ENCODE measurements at places on chromosomes 2 and 18.
A peak's percentile ranks its signal among the peaks of the same experiment; 100 is the strongest.

DNA sequence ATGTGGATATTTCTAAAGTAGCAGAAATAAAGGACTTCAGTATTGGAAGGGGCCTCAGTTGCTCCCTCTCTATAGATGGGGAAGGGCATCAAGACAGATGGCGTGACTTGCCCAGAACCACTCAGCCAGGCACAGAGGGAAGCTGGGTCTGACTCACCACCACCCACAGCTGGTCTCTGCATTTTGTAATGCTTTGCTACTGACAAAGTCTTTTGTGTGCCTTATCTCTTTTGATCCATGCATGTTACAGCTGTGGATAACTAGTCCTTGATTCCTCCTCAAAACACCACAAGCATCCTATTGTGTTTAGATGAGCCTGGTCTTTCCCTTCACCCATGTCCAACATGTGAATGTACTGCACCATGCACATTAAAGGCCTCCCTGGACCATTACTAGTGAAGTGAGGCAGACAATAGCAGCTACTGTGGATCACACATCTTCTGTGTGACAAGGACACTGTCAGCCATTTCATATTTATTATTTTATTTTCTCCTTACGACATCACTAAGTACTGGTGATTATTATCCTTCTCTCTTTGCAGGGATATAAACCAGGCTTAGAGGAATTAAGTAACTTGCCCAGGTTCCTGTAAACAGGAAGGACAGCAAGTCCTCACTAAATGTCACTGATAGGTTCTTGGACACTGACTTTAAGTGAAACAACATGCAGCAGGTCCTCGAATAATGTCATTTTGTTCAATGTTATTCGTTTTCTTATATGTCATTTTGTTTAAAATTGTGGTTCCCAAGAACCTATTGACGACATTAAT, 29.6 kb upstream of the IL37 start:
- DNase-seq = peak; percentile 66

GRCh38 chr2:232478571-232479340, 8.9 kb downstream of the ECEL1 start:
- DNase-seq = no peak

DNA sequence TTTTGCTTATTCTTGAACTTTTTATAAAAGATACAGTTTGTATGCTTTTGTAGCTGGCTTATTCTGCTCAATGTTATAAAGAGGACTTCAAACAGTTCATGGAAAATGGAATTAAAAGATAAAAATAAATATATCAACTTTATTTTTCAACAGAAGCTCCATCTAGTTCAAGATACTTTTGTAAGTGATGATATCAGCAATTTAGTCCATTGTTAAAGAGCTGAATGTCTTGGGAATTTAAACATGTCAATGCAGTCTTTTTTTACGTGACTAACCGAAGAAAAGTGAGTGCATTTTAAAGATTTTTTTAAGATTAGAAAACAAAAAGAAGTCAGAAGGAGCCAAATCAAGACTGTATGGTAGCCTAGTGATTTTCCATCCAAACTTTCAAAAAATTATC, 85.4 kb upstream of the CHST9 start:
- DNase-seq = no peak

GRCh38 chr2:121134728-121135127, 150.3 kb downstream of the TFCP2L1 start:
- DNase-seq = no peak

DNA sequence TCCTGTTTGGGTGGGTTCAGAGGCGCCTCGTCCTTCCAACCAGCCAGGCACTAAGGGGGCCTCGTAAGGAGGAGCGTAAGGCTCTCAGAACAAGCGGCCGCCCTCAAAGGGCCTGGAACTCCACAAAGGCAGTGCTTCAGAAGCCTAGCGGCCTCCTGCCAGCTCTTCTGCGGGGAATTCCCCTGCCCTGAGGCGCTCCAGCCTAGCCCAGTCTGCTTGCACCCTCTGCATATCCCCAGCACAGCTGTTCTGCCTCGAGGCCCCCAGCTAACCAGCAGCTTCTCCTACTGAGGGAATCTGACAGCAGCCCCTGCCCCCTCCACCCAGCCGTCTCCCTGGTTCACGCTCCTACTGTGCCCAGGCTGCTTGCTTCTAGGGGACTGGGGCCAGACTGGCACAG, 265.9 kb downstream of the TFCP2L1 start:
- DNase-seq = no peak

- DNase-seq = peak; percentile 31
Observed at GRCh38 chr2:127389778-127390435, 2.1 kb upstream of the MAP3K2 start.

DNA sequence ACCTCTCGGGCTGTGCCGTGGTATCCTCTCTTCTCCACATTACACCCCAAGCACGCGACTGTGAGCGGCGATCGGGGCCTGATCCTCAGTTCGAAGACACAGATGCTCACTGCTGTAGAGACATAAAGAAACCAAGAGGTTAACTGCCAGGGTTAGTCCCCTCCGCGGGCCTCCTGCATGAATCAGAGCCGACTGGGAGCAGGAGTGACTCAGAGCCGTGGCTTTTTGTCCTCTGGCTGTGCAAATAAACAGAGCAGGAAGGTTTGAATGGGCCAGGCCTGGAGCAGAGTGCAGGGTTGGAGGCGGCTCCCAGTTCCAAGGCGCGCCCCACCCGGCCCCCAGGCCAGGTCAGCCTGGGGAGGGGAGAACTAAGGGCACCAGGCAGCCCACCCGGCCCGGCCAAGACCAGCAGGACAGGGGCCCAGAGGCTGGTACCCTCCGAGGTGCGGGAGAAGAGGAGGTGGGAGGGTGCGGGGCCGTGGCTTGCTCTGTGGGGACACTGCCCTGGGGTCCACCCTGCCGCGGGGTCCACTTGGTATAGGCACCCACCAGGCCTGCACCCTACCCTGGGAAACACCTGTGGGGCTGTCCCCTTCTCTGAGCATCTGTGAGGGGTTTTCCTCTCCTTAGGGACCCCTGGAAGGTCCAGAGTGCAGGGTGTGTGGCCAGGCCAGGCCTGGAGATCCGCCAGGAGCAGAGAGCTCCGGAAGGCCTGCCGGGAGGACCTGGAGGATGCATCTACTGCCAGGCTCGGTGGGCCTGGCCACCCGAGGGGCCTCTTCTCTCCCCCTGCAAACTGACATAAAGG, 16.5 kb downstream of the TWIST2 start:
- peak; percentile 76 for DNase-seq

DNA sequence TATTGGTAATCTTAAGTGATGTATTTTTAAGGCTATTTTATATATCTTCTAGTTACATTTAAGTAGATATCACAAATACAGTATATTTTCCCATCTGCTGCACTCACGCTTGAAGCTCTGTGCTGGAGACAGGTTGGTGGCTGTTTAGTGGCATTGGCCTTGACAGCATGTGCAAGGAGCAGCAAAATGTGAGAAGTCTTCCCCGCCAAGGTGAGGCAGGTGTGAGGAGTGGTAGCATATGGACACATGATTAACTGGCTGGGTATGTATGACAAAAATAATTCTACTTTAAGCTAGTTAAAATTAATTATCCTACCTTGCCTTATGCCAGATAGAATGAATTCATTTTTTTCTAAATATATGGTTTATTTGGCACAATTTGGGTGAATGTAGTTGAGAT, 117.2 kb downstream of the CCDC102B start:
- no peak for DNase-seq

DNA sequence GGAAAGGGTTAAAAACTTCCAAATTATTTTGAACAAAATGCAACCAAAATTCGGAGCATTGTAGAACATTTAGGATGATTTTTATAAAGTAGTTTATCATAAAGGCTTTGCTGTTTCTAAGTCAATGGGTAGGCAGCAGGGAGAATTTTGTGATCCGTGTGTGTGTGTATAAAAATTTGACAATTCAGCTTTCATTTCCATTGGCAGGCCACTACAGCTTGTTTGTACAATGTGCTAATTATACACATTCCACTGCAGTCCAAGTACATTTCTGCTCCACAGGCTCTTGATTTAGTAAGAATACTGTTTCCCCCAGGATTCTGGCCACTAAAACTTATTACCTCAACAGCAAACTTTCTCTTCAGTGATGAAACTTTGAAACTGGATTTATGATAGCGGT, 71.8 kb upstream of the LTBP1 start:
- no peak for DNase-seq

DNA sequence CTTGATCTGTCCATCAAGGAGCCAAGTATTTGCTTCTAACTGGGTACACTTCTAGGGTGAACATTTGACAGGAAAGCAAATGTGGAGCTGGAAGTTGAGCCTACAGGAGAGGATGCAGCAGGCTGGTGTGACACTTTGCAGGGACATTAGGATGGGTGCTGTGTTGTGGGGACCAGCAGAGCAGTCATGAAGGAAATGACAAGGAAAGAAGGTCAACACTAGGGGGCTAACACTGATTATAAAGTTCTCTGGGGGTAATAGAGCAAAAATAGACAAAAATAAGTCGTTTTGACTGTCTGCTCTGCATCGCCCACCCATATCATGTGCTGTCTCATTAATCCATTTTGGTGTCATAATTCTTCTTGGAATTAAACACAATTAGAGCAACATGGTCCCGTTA, 652.4 kb downstream of the STK39 start:
- DNase-seq = no peak

DNA sequence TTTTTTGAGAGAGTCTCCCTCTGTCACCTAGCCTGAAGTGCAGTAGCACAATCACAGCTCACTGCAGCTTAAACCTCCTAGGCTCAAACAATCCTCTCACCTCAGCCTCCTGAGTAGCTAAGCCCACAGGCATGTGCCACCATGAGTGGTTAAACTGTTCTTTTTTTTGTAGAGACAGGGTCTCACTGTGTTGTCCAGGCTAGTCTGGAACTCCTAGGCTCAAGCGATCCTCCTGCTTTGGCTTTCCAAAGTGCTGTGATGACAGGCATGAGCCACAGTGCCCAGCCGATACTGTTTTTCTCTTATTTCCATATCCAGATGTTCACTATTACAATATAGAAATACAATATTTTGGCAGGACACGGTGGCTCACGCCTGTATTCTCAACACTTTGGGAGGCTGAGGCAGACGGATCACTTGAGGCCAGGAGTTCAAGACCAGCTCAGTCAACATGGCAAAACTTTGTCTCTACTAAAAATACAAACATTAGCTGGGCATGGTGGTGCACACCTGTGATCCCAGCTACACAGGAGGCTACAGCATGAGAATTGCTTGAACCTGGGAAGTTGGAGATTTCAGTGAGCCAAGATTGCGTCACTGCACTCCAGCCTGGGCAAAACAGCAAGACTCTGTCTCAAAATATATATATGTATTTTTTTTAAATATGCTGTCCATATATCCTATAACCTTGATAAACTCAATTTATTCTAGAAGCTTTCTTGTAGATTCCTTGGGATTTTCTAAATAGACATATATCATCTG, 24.7 kb downstream of the WDR33 start:
- DNase-seq = no peak

DNA sequence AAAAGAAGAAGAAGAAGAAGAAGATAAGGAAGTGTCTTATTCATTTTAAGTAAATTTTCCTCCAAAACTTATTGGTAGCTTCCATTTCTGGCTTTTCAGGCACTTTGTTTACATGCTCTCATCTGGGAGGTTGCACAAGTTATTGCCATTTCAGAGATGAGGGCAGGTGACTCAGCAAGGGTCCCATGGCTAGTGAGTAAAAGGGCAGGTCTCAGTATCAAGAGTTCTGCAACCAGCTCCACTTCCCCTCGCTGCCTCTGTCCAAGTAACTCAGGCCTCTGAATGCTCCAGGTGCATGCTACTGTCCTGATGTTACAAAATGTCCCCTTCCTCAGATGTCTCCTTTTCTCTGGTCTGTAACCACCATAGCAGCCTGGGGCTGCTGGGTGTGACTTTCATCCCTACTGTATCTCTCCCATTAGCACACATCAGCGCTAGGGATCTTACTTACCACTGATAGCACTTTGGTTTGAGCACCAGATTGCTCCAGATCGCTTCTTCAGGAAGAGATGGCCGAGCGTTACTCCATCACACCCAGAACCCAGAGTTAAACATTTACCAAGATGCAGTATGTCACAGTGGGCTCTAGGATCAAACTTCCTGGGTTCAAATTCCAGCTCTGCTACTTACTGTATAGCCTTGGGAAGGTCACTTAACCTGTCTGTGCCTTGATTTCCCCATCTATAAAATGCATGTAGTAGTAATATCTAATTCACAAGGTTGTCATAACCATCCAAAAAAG, 57.4 kb upstream of the LAPTM4A start:
- no peak for DNase-seq

DNA sequence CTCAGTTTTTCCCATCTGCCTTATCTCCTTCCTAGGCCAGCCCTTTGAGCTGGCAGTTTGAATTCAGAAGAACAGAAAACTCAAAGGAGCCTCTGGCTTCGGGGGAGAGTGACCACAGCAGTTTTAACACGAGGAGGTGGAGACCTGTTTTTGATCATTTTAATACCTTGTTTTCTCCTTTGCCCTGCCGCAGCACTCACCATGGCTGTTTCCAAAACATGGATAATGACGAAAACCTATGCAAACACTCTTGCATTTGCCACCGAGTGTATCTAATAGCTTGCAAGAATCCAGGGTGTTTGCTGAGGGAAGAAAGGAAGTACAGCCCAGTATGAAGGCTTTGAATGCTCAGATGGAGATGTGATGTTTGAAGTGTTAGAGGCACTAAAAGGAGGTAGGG, 167.1 kb downstream of the PRKCE start:
- DNase-seq = no peak

DNA sequence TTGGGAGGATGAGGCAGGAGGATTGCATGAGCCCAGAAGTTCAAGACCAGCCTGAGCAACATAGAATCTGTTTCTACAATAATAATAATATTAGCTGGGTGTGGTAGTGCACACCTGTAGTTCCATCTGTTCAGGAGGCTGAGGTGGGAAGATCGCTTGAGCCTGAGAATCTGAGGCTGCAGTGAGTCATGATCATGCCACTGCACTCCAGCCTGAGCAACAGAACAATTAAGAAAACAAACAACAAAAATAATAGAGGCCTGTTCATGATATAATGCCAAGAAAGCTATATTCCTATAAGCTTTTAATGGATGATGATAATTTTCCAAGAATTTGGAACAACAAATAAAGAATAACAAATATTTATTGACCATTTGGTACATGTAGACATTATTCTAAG, 6.9 kb upstream of the CCBE1 start:
- DNase-seq = no peak

- no peak for DNase-seq
Observed at GRCh38 chr2:236847538-236848263, 238.0 kb upstream of the COPS8 start.

- peak; percentile 11 for DNase-seq
Observed at GRCh38 chr2:144523596-144524117, 3.7 kb upstream of the ZEB2 start.

- DNase-seq = no peak
Observed at GRCh38 chr2:30194421-30194820, 36.9 kb upstream of the LBH start.

DNA sequence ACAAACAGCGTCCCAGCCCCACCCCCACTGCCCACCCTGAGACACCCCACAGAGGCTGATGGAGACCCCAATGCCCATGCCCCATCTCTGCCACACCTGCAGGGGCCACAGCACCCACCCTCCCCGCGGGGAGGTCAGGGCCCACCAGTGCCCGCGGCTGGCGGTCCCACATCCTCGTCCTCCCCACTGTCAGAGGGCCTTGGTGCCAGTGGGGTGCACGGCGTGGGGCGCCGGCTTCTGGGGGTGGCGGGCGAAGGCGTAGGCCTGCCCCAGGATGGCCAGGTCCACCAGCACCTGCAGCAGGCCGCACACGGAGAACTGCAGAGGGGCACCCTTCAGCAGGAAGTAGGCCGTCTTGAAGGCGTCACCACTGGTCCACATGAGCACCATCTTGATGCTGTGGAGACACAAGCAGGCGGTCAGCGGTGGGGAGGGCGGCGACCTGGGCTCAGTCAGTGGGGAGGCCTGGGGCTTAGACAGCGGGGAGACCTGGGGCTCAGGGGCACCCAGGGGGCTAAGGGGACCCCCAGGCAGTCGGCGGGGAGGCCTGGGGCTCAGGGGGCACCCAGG, 47.6 kb downstream of the SLC66A2 start:
- no peak for DNase-seq
